ENCODE measurements at places on chromosomes 12 and 14.

DNA sequence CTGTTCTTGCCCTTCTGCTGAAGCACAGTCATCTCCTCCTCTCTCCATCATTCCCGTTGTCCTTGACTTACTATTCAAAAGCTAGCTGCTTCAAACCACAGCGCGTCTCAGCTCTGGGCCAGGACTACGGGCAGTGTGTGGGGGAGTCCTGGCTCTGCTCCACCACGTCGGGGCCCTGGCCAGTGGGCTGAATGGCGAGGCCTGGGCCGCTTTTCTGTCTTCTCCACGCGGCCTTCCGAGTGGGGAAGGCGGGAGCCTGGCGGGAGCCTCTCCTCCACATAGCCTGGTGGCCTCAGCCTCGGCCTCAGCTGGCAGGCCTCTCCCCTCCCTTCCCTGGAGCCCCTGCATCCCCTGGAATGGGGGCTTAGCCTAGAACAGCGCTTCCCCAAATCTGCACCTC lies 16.5 kb downstream of the ANKRD9 start:
- no peak for DNase-seq

DNA sequence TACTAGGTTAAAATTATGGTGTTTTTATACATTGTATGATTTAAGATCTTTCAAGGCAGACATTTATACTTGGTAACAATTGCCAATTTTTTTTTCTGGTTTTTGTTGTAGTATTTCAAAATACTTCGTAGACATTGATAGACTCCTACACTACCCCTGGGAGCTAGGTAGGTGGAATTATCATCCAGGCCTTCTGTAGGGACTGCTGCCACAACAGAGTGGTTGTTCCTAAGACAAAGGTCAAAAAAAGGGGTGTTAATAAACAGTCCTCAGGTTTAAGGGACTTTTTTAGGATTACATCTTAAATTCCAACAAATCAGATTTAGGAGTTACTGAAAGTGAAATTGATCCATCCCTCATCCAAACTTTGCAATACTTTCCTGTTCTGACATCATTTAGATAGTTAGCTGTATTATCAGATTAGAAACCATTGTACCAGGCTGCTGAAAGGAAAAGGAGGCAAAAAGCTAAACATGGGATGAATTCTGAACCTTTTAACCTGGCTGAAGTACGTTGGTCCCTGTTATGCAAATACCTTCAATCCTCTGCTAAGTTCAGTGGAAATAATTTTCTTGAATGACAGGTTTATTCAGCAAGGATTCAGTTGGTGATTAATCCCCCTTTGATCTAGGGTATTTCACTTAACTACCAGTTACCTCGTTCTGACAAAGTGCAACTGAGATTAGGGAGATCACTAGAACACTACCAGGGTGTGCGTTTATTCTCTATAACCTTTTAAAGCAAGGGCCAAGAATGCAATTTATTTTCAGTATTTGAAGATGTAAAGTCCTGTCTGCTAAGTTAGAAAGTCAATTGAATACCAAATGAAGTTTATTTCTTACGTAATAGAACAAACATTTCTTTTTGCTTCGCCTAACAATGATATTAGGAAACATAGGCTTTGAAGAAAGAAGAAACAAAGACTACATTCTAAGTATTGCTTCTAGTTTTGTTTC lies 23.2 kb downstream of the AP5M1 start:
- no peak for DNase-seq

GRCh38 chr12:57210926-57211692 lies 5.5 kb upstream of the NXPH4 start:
- no peak for DNase-seq

- no peak for DNase-seq
Measured at GRCh38 chr12:118827606-118828005, 153.7 kb upstream of the SRRM4 start.

GRCh38 chr12:124774462-124775167 lies 89.0 kb downstream of the SCARB1 start:
- DNase-seq = no peak

DNA sequence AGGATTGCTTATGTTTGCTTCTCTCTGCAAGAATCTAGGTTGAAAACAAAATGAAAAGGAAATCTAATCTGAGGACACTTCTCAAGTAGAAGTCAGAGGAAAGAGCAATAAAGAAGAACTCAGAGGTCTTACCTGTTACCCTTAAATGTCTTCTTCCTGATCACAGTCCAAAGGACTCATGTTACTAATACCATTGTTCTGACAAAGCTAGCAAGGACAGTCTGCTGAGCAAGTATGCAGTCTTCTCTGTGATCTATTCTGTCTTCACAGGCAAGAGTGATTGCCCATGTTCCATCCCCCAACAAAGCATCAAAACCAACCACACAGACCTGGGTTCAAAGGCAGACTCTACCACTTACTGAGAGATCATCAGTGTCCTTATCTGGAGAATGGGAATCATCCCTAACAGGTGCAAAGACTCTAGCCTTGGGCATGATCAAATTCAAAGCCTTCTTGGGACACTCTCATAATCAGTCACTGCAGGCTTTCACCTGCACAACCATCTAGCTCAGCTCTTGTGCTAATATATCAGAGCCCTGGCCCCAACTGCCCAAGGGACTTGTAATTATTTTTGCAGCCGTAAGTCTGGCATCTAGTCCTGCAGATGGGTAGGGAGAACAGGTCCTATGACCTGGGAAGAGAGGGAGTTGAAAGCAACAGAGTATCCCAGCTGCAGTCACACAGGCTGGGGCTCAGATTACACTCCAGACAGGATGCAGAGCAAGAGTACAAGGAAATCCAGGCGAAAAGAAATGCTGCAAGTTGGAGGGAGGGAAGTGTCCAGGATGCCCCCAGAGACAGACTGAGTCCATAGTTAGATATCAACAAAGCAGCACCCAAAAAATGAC lies 97.9 kb upstream of the NUDT4 start:
- peak; percentile 17 for DNase-seq

Data from NCI-H510A (cell line).